ENCODE measurements at places on chromosomes 7 and 10. TPM values are rescaled to one million over a fixed set of nuclear protein-coding genes. Genes with fewer than 3 reads are reported as not detected.

STEAP1 gene
- total RNA-seq, result not detected

MAT1A gene
- not detected for total RNA-seq

PAX4 gene
- total RNA-seq, result not detected

KBTBD2 gene
- total RNA-seq, result 21.8 TPM

ANXA7 gene
- total RNA-seq, result 151 TPM

Measured in CD8-positive, alpha-beta memory T cell (primary cell).